HCEC 1CT (cell line): ENCODE measurements at places on chromosomes 1 and 21.

- DNase-seq, result no peak
These were observed 1.1 kb downstream of the MPZL1 start for GRCh38 chr1:167722870-167723251.

- no peak for DNase-seq
These were observed 51.2 kb downstream of the TLR5 start for GRCh38 chr1:223091896-223092295.

- no peak for DNase-seq
These were observed 46.8 kb downstream of the ZBTB40 start for GRCh38 chr1:22498463-22498862.

GRCh38 chr1:101333186-101333585 lies 96.4 kb downstream of the S1PR1 start:
- no peak for DNase-seq
